Smooth muscle cell of the umbilical artery (primary cell): ENCODE measurements at places on chromosomes 5 and 9. TPM values are rescaled to one million over a fixed set of nuclear protein-coding genes. Genes with fewer than 3 reads are reported as not detected.

ANGPTL2 gene
- total RNA-seq = 6.3 and 19.0 TPM in 2 replicates

FBLL1 gene
- 0.30 and 1.1 TPM in 2 replicates for total RNA-seq

SNCB gene
- 0.18 TPM in 1 of 2 replicates, not detected in the other for total RNA-seq

TMEM215 gene
- not detected in 2 replicates for total RNA-seq

IL9 gene
- total RNA-seq = not detected in 2 replicates

GKAP1 gene
- total RNA-seq = 0.55 and 0.59 TPM in 2 replicates

SPATA31A3 gene
- total RNA-seq = not detected in 2 replicates
